NCI-H69 (cell line): ENCODE measurements at places on chromosomes 6 and 20.
A peak's percentile ranks its signal among the peaks of the same experiment; 100 is the strongest.

DNA sequence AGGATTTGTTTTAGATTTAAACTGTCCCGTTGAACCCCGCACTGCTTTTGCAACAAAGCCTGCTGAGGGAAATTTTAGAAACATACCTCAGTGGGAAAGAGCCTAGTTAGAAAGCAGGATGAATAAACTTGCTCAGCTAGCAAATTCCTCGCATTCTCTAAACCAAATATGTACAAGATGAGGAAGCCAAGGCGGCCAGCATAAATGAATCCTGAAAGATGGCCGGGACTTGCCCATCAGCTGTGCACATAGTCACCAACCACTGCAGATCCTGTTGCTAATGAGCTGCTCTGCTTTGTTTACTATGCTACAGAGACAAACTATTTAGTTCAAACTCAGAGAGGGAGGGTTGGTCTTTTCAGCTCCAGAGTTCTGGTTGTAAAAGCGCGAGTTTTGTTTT, 49.0 kb downstream of the TMEM170B start:
- no peak for DNase-seq

- no peak for DNase-seq
These were observed 95.5 kb upstream of the AFDN start for GRCh38 chr6:167731216-167731615.

GRCh38 chr20:15708984-15709598, 864.2 kb downstream of the KIF16B start:
- DNase-seq, result peak; percentile 68

- DNase-seq, result no peak
These were observed 207.6 kb upstream of the CDH4 start for GRCh38 chr20:61044499-61044898.

DNA sequence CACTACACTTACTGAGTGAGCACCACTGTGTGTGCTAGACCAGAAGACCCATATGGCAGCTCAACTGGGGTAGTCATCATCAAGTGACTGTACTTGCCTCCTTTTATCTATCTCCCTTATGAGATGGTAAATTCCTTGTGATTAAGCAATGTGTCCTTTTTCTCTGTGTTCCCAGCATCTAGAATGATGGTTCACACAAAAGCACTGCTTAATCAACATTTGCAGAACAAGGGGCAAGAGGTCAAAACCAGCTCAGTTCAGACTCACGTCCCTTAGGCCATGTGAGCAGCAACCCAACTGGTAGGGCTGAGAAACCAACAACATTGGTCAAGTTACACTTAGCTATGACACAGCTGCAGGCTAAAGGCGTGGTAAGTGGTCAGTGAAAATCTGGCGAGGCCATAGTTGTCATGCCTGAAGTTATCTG, 10.0 kb downstream of the TRAM2 start:
- no peak for DNase-seq

DNA sequence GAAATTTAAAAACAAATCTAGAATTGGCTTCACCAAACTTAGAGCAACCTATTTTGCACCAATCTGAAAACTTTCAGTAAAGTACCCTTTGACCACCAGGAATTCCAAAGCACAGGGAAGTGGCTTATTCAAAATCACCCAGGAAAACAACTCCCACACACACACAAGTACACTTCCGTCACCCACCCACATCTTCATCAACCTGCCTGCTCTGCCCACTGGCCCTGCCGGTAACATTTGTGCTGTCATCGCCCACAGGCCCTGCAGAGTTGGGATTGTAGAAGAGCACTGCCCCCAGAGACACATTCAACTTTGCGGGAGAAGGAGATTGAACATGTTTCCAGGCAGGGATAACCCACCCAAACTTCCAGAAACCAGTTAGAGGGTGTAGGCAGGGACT, 19.3 kb upstream of the SCML4 start:
- DNase-seq, result no peak

GRCh38 chr20:23200413-23200812, 114.3 kb upstream of the CD93 start:
- no peak for DNase-seq

GRCh38 chr6:11835065-11835464, 56.5 kb upstream of the ADTRP start:
- no peak for DNase-seq

GRCh38 chr6:45112711-45113110, 215.4 kb upstream of the RUNX2 start:
- no peak for DNase-seq

DNA sequence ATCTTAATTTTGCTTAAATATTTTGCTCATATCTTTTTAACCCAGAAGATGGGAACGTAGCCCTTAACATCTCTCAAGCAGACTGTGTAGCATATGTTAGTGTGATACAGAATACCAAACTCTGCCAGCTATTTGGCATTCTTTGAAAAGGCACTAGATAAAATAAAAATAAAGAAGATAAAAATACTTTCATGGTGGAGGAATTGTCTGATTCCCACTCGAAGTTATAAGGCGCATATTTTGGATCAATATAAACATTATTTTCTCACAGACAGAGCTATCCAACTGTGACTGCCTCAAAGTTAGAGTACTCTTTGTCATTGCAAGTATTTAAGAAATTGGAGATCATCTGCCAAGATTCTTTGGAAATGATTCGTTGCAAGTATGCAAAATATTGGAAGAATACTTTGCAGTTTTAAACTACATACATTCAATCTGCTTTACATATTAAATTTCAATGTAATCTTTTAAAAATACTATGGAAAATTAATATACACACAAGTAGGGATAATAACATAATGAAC, 10.8 kb upstream of the EEF1E1 start:
- no peak for DNase-seq

DNA sequence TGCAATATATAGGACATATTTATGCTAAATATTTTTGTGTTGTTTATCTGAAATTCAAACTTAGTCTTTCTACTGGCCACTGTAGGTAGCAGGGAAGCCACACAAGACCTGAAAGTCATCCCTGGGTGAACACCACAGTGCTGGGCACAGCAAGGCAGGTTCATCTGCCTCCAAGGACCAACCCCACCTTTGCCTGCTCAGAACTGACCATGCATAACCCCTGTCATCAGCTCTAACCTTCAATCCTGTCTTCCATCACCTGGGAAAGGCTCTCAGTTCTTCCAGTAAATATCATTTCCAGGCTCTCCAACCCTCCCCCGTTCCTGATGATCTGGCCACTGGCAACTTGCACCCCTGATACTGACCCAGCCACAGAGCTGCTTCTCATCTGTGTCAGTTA, 32.7 kb upstream of the CST7 start:
- no peak for DNase-seq

DNA sequence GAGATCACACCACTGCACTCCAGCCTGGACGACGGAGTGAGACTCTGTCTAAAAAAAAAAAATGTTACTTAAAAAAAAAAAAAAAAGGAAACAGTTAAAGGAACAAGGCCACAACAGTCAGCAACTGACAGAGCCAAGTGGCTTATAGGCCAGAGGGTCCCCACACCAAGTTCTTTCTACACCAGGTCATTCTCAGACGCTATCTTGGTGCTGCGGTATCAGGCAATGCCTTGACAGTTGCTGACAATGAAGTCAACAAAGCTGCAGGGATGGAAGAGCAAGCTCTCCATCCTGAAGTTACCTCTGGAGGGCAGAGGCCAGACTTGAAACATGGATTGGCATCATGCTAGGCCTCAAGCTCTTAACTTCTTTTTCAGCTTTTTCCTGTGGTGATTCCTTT, 31.9 kb downstream of the COMMD7 start:
- no peak for DNase-seq

- no peak for DNase-seq
These were observed 18.8 kb downstream of the ZFAND3 start for GRCh38 chr6:37838219-37838921.
